ENCODE measurements at places on chromosomes 11 and 22. TPM values are rescaled to one million over a fixed set of nuclear protein-coding genes. Genes with fewer than 3 reads are reported as not detected.

The OAF gene
- polyA plus RNA-seq = 208 TPM

DNA sequence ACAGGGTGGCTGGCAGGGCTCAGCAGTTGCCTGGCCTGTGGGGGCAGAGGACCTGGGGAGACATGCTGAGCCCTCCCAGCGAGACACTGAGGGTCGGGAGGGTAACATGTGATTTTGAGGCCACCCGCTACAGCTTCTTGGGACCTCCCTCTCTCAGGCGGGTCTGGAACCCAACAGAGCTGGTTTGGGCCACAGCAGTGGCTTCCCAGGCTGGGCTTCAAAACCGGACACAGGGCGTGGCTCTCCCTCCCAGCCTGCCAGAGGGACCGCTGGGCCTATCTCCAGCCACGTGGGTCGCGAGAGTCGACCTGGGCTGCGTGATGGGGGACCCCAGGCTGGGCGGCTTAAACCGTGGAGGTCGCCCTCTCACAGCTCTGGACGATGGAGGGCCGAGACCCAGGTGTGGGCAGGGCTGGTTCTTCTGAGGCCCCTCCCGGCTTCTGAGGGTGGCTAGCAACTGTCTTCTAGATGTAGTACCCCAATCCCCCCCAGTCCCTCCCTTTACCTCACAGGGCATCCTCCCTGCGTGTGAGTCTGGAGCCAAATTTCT, 91.7 kb downstream of the KCNQ1 start:
- H3K4me3 ChIP-seq = no peak overlapping the region
- no peaks in the 10 kb centered on the region for H3K27me3 ChIP-seq
- no peak for DNase-seq
- no peaks in the 10 kb centered on the region for H3K4me1 ChIP-seq
- H3K36me3 ChIP-seq = peaks cover 21% of the 10 kb centered on the region
- no peak overlapping the region for H3K27ac ChIP-seq

DNA sequence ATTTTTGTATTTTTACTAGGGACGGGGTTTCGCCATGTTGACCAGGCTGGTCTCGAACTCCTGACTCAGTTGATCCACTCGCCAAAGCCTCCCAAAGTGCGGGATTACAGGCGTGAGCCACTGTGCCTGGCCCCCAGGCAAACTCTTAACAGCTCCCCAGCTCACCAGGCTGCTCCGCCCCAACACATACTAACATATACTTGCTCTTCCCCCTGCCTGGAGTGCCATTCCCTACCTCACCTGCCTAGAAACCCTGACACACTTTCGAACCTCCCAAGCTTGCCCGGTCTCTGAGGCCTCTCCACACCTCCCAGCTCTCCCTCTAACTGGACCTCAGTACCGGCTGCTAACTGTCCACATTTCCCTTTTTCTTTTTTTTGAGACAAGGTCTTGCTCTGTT, 8.5 kb downstream of the MAP4K2 start:
- DNase-seq = no peak
- H3K4me3 ChIP-seq = no peak overlapping the region
- no peaks in the 10 kb centered on the region for H3K4me1 ChIP-seq
- H3K36me3 ChIP-seq = no peaks in the 10 kb centered on the region

GRCh38 chr22:26779108-26779507, 121.7 kb downstream of the MIAT start:
- H3K27me3 ChIP-seq = no peaks in the 10 kb centered on the region
- H3K4me1 ChIP-seq = no peaks in the 10 kb centered on the region
- H3K4me3 ChIP-seq = no peak overlapping the region
- DNase-seq = no peak
- H3K36me3 ChIP-seq = peaks cover 2% of the 10 kb centered on the region

DNA sequence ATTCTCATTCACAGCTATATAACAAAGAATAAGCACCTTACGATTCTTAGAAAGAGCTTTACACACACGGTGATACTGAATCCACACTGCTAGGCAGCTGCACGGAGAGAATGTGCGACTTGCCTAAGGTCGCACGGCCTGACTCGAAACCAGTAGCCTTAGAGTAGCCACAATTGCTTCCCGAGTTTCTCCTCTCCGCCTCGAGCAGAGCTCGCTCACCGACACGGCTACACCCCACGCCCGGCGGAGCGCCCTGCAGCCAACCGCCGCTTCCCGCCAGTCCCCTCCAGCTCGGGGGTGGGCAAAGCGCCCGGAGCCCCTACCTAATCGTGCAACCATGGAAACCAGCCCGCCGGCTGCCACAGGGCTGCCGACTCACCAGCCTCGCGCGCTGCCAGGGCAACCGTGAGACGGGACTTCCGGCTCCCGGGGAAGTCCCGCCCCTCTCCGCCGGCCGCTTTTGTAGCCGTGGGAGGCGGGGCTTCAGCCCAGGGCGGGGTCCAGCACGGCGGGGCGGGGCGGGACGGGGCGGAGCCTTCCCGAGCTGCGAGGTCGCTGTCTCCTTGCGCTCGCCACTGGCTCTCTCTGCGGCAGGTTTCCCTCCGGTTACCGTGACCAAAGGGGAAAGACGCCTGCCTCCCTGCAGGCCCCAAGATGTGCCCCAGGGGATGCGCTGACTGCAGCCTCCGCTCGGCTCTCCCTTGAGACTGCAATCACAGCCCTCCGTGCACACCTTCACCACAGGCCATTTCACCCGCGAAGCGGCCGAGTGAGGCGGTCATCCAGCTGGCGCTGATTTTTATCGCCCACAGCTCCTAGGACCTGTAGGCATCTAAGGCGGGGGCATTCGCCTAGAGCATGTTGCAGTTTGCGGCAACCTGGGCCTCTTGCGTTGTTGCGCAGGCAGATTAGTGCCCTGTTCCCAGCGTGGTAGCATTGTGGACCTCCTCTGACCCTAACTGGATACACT, 1.1 kb downstream of the BSCL2 start:
- H3K27ac ChIP-seq = peak overlapping the region; percentile 20
- H3K27me3 ChIP-seq = no peaks in the 10 kb centered on the region
- DNase-seq = peak; percentile 93
- peaks cover 10% of the 10 kb centered on the region for H3K4me1 ChIP-seq
- H3K4me3 ChIP-seq = peak overlapping the region; percentile 82

The MYEOV gene
- 3.6 TPM for polyA plus RNA-seq

- no peak overlapping the region for H3K4me3 ChIP-seq
- no peaks in the 10 kb centered on the region for H3K36me3 ChIP-seq
- no peak for DNase-seq
- H3K27ac ChIP-seq = no peak overlapping the region
Observed at GRCh38 chr11:30015725-30016412, 961 bp downstream of the KCNA4 start.

DNA sequence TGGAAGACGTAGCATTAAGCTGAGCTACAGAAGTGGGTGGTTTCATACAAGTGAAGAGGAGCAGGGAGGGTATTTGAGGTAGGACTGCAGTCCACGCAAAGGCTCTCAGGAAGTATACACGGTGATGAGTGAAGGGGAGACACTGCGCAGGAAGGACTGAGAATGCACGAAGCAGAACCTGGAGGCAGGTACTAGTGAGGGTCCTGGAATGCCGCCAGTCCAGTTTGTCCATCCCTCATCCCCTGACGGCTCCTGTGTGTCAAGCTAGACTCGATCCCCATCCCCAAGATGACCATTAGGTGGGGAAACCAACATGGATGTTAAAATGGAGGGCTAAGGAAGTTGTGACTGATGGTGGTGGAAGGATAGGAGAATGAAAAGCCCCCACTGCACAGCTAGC, 23.8 kb downstream of the ART5 start:
- no peak for DNase-seq
- H3K27me3 ChIP-seq = peaks cover 2% of the 10 kb centered on the region
- no peaks in the 10 kb centered on the region for H3K4me1 ChIP-seq
- no peaks in the 10 kb centered on the region for H3K36me3 ChIP-seq
- H3K27ac ChIP-seq = no peak overlapping the region

DNA sequence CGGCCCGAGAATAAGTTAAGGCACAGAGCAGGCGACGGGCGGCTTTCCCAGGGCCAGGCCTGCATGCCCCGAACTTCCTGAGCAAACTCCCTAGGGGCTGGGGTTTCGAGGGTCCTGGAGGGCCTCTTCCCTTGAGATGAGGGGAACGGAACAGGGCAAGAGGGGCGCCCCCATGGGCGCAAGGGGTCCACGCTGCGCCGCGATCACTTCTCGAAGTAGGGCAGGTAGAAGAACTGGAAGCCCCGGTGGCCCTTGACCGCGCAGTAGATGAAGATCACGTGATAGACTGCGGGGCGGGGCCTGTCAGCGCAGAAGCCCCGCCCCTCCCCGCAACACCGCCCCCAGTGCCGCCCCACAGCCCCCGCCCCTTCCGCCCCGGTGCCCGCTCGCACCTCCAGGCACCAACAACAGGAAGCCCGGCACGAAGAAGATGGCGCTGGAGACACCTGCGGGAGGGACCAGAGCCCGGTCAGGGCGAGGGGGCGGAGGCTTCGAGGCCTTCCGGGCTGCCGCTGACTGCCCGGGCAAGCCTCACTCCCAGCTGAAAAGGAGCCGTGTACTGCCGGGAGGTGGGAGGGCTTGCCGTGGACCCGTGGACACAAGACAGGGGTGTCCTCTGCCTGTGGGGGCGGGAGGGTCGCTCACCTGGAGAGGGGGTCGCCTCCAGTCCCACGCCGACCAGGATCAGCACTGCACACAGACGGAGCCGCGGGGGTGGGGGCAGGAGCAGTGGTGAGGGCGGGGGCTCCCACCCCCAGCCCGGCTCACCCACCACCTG, 4.5 kb downstream of the TMEM134 start:
- peaks cover 36% of the 10 kb centered on the region for H3K4me1 ChIP-seq
- H3K4me3 ChIP-seq = peak overlapping the region; percentile 84
- H3K27ac ChIP-seq = peak overlapping the region; percentile 95
- H3K27me3 ChIP-seq = no peaks in the 10 kb centered on the region

GRCh38 chr11:110513259-110513801, 83.6 kb downstream of the FDX1 start:
- no peaks in the 10 kb centered on the region for H3K27me3 ChIP-seq
- no peaks in the 10 kb centered on the region for H3K36me3 ChIP-seq
- no peak for DNase-seq
- no peak overlapping the region for H3K27ac ChIP-seq
- H3K4me3 ChIP-seq = no peak overlapping the region
- no peaks in the 10 kb centered on the region for H3K4me1 ChIP-seq

DNA sequence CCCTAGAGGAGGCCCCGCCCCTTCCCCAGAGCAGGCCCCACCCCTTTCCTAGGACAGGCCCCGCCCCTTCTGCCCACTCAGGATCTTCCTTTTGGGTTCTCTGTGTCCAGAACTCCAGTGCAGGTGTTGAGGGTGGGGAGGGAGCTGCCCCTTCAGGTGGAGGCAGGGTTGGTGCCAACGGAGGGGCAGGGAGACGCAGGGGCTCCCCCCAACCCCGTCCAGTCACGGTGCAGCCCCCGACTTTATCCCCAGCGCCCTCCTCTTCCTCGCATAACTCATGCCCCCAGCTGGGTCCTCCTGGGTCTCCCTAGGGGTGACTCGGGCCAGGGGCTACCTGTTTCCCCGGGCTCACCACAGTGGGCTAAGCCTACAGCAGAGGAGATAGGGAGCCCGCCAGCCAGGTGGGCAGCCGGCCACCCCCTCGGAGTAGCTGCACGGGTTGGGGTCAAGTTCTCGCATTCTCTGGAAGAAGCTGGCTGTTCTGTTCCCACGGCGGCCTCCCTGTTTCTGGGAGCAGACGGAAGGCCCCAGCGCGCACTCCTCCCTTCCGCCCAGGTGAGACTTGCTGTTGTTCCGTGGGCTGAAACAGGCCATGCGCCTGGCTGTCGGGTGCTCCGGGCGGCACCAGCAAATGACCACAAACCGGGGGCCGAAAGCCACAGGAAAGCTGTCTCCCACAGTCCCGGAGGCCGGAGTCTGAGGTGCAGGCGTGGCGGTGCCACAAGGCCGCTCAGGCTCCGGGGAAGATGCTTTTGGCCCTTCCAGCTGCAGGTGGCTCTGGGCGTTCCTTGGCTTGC, 38.9 kb downstream of the MUC2 start:
- H3K4me1 ChIP-seq = no peaks in the 10 kb centered on the region
- H3K27me3 ChIP-seq = no peaks in the 10 kb centered on the region
- no peaks in the 10 kb centered on the region for H3K36me3 ChIP-seq
- no peak for DNase-seq
- H3K27ac ChIP-seq = no peak overlapping the region

GRCh38 chr11:114131461-114131864, 72.0 kb downstream of the ZBTB16 start:
- no peak for DNase-seq
- H3K4me1 ChIP-seq = peaks cover 2% of the 10 kb centered on the region
- no peak overlapping the region for H3K4me3 ChIP-seq
- H3K27me3 ChIP-seq = no peaks in the 10 kb centered on the region

DNA sequence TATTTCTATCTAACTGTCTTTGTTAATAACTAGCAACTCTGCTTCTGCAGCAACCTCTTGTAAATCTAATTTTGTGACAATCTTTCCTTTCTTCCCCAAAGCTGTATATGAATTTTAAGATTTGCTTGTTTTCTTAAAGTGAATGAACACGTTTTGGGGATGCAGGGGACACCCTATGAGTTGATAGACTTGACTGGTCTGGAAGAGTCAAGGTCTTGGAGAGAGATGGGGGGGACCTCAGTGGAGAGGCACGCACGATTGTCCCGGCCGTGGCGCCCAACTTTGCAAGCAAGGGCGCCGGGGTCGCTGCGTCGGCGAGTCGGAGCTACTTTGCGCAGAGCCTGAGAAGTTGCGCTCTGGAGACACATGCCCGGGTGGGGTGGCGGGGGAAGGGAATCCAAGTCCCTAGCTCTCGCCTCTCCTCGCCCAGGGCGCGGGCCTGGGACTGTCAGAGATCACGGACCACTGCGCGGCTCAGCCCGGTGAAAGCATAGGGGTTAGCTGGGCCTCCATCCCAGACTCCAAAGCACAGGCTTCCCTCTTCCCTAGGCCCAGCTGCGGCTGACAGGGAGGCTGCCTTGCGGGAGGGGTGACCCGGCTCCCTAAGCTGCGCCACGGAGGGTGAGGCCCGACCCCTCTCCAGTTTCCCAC, 854 bp downstream of the ABCC8 start:
- no peaks in the 10 kb centered on the region for H3K36me3 ChIP-seq
- no peak overlapping the region for H3K27ac ChIP-seq
- H3K4me1 ChIP-seq = no peaks in the 10 kb centered on the region
- no peak for DNase-seq
- no peak overlapping the region for H3K4me3 ChIP-seq

DNA sequence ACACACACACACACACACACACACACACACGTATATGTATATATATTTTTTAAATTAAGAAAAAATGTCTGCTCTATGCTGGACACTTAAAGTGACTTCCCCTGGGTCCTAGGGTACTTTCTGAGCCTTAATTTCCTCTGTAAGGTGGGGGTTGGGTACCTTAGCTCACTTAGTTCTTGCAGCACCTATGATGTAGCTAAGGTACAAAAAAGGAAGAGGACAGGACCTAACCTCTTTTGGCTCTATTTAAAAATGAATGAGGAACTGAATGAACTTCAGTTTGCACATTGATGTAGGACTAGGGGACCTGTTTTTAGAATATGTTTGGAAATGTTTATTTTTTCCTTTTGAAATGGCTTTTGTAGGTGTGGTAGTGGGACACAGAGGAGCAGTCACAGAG, 11.1 kb downstream of the SREBF2 start:
- no peak overlapping the region for H3K27ac ChIP-seq
- no peaks in the 10 kb centered on the region for H3K36me3 ChIP-seq
- H3K4me3 ChIP-seq = no peak overlapping the region
- H3K27me3 ChIP-seq = no peaks in the 10 kb centered on the region

The RTL10 gene
- 18.1 TPM for polyA plus RNA-seq

The TECTA gene
- 2.9 TPM for polyA plus RNA-seq

The PRG2 gene
- not detected for polyA plus RNA-seq

Measured in small intestine (tissue), 16 donors.